ENCODE measurements at places on chromosomes 11 and 22.

GRCh38 chr11:117969160-117969991 lies 16.8 kb upstream of the IL10RA start:
- DNase-seq = no peak

DNA sequence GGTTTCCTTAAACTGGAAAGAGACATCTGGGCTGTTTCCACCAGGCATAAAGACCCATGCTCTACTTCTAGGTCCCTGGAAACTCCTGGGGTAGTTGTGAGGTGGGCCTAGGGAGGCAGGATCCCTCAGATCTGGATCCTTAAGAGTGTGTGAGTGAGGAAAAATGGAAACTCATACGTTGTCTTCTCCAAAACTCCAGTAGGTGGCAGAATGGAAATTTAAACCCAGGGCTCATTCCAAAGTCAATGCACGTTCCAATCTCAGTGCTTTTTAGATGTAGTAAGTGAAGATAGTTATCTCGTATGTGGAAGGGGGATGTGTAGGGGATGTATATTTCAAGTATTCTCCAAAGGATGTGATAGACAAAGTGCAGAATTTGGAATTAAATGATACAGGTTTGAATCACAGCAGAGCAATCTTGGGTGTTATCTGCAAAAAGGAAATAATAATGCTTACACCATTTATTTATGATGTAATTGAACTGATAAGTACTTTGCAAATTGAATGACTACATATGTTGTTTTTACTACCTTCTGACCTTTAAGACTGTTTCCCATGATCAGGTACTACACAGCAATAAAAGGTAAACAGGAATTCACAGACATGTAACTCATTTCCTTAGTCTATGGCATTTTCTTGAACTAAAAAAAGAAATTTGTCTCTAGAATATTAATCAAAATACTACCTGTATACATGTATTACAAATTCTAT lies 13.1 kb upstream of the MMP1 start:
- no peak for DNase-seq

- DNase-seq = no peak
Observed at GRCh38 chr11:107276077-107276476, 181.5 kb downstream of the CWF19L2 start.

- no peak for DNase-seq
Observed at GRCh38 chr11:95248666-95249467, 17.9 kb upstream of the SESN3 start.

DNA sequence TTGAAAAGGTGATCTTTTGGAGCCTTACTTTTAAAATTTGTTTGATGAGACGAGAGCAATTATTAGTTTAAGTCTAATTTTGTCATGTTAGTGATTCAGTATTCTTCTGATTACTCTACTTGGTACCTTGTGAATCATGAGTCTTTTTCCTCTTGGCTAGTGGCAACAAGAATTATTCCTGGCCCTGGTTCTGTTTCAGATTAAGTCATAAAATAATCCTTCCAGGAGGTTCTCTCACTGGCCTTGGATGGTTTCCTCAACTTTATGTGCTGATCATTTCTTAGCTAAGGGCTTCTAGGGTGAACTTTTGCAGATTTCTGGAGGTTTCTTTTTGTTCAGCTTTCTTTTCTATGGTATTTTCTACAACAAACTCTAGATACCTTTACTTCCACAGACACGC lies 741.8 kb upstream of the LUZP2 start:
- DNase-seq = no peak

GRCh38 chr11:2526808-2527381 lies 82.1 kb downstream of the KCNQ1 start:
- DNase-seq = peak; percentile 59

GRCh38 chr11:73330569-73331093 lies 22.6 kb downstream of the ARHGEF17 start:
- DNase-seq = no peak

GRCh38 chr22:28283068-28283654 lies 364.1 kb upstream of the PITPNB start:
- DNase-seq = no peak

DNA sequence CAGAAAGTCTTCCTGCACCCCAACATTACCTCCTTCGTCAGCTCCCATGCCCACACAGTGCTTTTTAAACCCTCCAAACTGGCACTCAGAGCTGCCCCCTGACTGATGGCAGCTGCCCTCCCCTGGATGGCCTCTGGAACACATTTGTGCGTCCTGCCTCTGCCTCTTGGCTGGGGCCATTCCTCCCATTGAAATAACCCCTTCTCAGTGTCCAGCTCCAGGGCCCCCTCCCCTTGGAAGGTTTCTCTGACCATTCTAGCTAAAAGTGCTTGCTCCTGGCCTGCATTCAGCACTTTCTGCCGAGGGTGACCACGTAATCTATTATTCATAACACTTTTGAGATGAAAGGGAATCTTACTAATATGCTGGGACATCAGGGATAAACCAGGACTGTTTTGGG lies 130.0 kb downstream of the PARVA start:
- no peak for DNase-seq

DNA sequence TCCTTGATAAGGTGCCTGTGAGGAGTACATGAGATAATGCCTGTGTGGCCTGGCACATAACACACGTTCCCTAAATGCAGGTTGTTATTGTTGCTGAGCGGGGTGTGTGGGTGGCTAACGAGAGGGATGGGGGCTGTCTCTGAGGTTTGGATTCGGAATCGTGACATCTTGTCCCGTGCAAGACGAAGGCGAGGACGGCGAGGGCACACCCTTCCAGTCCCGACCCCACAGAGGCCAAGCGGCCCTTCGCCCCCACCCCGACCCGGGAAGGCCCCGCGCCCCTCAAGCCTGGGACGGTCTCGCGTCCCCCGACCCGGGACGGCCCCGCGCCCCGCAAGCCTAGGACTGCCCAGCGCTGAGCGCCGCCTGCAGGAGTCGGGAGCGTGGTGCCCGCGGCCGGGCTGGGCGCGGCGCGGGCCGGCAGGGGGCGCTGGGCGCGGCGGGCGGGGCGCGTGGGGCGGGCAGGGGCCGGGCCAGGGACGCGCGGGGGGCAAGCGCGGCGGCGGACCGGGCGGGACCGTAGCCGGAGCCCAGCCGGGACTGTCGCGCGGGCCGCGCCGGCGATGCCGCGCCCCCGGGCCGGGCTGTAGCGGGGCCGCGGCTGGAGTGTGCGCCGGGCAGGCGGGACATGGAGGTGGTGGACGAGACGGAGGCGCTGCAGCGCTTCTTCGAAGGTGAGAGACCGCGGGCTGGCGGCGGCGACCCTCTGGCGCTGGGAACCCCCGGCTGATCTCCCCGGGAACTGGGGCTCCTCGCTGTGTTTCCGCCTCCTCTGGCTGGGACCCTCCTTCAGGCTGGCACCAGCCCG lies at the start of gene MYRF:
MYRF (plus strand) TSS at position 520 of the 808 bp plus-strand sequence; CDS start at position 629, 109 bp downstream.
- peak; percentile 18 for DNase-seq

DNA sequence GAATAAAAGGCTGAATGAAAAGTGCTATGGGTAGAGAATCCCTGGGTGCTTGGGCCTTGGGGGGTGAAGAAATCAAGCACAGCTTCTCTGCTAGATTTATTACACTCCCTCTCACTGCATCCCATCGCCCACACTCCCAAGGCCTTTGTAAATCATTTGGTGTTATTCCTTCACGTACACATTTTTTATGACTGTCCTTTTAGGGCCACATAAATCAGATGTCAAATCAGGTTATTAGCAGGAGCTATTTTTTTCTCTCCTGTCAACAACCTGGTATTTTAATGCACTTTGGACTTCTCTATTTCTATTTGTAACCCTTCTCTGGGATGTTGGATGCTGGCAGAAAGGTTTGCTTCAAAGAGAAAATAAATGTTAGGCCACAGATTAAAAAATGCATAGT lies 408.8 kb downstream of the INSC start:
- no peak for DNase-seq

DNA sequence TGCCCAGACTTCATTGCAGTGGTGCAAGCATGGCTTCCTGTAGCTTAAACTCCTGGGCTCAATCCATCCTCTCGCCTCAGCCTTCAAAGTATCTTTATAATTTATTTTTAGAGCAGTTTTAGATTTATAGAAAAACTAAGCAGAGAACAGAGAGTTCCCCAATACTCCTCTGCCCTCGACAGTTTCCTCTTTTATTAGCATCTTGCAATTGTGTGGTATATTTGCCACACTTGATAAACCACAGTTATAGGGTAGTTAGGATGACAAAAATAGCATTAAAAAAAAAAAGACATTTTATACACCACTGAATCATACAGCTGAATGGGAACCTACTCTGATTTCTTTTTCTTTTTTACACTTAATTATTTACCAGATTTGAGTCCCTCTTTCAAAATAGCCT lies 31.2 kb downstream of the MS4A2 start:
- DNase-seq = peak; percentile 65

GRCh38 chr11:28701760-28702449 lies 593.7 kb downstream of the METTL15 start:
- no peak for DNase-seq

GRCh38 chr22:47621253-47621652 lies 858.8 kb downstream of the TBC1D22A start:
- no peak for DNase-seq

DNA sequence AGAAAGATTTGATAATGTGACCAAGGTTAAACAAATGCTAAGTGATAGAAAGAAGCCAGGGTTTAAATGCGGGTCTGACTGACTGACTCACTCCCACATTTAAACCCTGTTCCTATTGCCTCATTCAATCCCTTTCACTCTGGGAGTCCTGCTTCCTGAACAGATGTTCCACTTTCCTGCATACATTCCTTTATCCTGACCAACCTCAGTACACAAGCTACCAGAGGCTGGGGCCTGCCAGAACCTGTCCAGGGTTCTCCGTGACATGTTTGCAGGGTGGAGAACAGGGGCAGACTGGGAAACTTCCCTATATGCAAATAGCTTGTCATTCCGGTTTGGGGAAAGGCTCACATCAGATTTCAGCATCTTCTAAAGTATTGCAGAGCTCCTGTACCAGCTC lies 3.0 kb upstream of the ANKK1 start:
- no peak for DNase-seq

GRCh38 chr11:66809592-66809991 lies 33.6 kb upstream of the RCE1 start:
- no peak for DNase-seq

- DNase-seq = no peak
Observed at GRCh38 chr22:44628835-44629234, 73.2 kb upstream of the PRR5 start.

DNA sequence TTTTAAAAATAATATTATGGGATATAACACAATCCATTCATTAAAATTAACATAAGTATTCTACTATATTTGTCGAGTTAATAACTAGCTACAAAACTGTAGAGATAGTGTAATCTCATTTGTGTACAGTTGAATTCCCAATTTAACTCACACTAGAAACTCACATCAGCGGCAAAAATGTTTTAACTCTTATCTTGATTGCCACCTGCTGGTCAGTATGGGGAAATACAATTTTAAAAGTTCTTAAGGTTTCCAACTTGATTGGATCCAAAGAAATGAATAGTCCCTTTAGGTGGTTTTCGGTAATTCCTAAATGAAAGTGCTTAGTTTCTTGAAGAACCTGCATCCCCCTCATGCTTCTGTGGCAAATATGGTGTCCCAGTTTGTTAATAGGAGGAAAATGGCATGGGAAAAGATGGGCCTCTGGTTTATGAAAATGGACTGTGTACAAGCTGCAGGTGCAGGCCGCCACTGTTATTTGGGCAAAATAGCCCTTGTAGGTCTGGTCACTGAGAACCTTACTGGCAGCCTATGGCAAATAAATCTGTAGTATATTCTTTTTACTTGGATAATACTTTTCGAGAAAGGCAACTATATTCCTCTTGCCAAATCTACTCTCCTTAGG lies 33.7 kb upstream of the SLC17A6 start:
- peak; percentile 1 for DNase-seq

GRCh38 chr11:65315204-65315865 lies 669 bp downstream of the CDC42EP2 start:
- DNase-seq = peak; percentile 55

DNA sequence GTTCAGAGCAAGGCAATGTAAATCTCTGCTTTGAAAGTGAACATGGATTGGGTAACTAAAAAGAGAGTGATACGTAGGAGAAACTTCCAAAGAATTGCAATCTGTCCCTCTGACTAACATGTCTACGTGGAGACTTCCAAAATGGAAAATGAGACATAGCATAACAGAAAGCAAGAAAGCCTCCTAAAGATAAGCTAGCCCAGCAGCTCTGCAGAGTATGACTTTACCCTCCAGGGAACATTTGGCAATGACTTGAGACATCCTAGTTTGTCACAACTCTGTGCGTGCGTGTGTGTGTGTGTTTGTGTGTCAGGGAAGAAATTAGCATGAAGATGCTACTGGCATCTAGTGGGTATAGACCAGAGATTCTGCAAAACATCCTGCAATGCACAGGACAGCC lies 817.4 kb downstream of the NTM start:
- DNase-seq = no peak

GRCh38 chr11:373716-374551 lies 4.6 kb downstream of the B4GALNT4 start:
- no peak for DNase-seq

GRCh38 chr11:103904324-103904667 lies 132.1 kb upstream of the DDI1 start:
- no peak for DNase-seq

- DNase-seq = no peak
Observed at GRCh38 chr22:41367680-41368542, 13.8 kb upstream of the TEF start.

- no peak for DNase-seq
Observed at GRCh38 chr11:119027561-119028345, 2.9 kb downstream of the SLC37A4 start.

GRCh38 chr22:48872271-48873190 lies 955.1 kb downstream of the BRD1 start:
- DNase-seq = no peak

GRCh38 chr11:11416917-11417316 lies 63.9 kb upstream of the CSNK2A3 start:
- DNase-seq = peak; percentile 87

- no peak for DNase-seq
Observed at GRCh38 chr11:123363556-123363955, 66.5 kb upstream of the GRAMD1B start.

GRCh38 chr22:24337894-24338645 lies 67.4 kb downstream of the SPECC1L start:
- no peak for DNase-seq

GRCh38 chr11:104817973-104818372 lies 80.3 kb downstream of the CASP12 start:
- DNase-seq = no peak

- no peak for DNase-seq
Observed at GRCh38 chr11:2207773-2208621, 36.4 kb upstream of the TH start.

- DNase-seq = no peak
Observed at GRCh38 chr22:44139773-44140172, 41.0 kb upstream of the PARVG start.

- DNase-seq = no peak
Observed at GRCh38 chr11:105298630-105299029, 159.1 kb upstream of the CARD18 start.
